ENCODE measurements at places on chromosomes 4 and X. TPM values are rescaled to one million over a fixed set of nuclear protein-coding genes. Genes with fewer than 3 reads are reported as not detected.

The SASH3 gene
- 1.9 TPM for polyA plus RNA-seq

The MAGEA2B gene
- polyA plus RNA-seq: not detected

The C1QTNF7 gene
- polyA plus RNA-seq: 22.4 TPM

The RS1 gene
- polyA plus RNA-seq: 0.13 TPM

The NDNF gene
- 64.1 TPM for polyA plus RNA-seq

The EPHA5 gene
- 0.38 TPM for polyA plus RNA-seq

The PAGE5 gene
- polyA plus RNA-seq: not detected

The SH3D19 gene
- polyA plus RNA-seq: 25.3 TPM

The SH3BGRL gene
- polyA plus RNA-seq: 161 TPM

The JCHAIN gene
- polyA plus RNA-seq: 0.87 TPM

The SUPT20HL2 gene
- polyA plus RNA-seq: not detected

The DCX gene
- polyA plus RNA-seq: 2.4 TPM

The SPARCL1 gene
- polyA plus RNA-seq: 8.5 TPM

- no peak for DNase-seq
Measured at GRCh38 chrX:1618689-1619088, 3.8 kb downstream of the ASMT start.

DNA sequence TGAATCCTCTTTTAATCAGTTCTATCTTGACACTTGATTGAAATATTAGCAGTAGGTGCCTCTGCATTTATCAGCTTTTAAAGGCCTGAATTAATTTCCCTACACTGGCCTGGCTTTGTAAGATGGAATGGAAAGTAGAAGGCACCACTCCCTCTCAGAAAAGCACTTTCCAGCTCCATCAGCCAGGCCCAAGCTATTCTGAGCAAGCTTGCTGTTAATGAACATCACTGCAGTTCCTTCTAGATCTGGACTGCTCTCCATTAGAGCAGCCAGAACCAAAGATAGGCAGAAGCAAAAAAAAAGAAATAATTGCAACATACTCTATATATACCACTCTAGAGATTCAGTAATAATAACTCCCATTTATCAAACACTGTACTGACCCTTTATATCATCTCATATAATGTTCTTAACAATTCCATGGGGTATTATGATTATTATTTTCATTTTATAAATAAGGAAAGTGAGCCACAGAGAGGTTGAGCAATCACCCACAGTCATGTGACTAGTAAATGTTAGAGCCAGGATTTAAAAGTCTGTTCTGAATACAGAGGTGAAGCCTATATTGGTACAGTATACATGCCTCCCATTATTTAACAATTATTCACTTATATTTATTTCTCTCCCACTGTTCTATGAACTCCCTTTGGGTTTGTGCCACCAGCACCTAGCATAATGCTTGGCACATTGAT, 39.4 kb upstream of the GPC3 start:
- DNase-seq: no peak

- DNase-seq: no peak
Measured at GRCh38 chrX:110315551-110315950, 2.3 kb downstream of the AMMECR1 start.

DNA sequence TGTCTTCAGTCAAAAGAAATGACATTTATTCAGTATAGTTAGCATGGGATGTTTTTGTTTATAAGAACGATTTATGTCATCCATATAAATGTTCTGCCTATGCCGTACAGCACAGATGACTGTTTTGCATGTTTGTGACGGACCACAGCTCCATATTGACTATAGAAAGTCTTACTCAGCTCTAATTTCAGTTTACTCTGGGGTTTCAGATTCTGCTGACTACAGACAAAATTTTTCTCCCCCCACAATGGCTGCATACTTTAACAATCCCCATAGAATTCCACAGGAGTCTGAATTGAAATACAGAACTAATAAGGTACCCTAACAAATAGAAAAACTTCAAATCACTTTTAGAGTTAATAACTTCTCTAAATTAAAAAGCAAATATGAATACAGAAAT, 191.0 kb downstream of the SCFD2 start:
- no peak for DNase-seq

GRCh38 chr4:102500352-102500695, 835 bp upstream of the NFKB1 start:
- DNase-seq: no peak

- DNase-seq: no peak
Measured at GRCh38 chr4:170990989-170991589, 822.1 kb upstream of the GALNTL6 start.

DNA sequence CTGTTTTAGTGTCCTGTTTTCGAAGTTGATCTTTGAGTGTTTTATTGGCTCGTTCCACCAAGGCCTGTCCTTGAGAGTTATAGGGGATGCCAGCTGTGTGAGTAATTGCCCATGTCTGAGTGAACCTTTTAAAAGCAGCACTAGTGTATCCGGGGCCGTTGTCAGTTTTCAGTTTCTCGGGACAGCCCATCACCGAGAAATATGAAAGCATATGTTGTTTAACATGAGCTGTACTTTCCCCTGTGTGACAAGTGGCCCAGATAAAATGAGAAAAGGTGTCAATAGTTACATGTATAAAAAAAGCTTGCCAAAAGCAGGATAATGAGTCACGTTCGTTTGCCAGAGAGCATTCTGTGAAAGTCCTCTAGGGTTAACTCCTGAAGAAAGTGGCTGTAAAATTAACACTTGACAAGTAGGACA, 48.6 kb upstream of the RASSF6 start:
- peak; percentile 60 for DNase-seq

DNA sequence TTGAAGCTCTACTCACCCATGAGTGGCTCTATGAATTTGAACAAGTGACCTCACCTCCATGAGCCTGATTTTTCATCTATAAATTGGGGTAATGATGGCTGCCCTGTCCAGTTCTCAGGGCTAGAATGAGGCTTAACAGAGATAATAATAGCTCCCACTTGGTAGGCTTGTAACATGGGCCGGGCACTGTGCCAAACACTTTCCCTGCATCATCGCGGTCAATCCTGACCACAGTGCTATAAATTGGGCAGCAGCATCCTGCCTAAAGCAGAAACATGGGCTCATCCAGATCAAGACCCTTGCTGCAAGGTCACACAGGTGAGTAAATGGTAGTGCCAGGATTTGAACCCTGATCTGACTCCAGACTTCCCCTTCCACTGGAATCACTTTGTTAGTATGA, 12.8 kb downstream of the APLN start:
- DNase-seq: no peak

DNA sequence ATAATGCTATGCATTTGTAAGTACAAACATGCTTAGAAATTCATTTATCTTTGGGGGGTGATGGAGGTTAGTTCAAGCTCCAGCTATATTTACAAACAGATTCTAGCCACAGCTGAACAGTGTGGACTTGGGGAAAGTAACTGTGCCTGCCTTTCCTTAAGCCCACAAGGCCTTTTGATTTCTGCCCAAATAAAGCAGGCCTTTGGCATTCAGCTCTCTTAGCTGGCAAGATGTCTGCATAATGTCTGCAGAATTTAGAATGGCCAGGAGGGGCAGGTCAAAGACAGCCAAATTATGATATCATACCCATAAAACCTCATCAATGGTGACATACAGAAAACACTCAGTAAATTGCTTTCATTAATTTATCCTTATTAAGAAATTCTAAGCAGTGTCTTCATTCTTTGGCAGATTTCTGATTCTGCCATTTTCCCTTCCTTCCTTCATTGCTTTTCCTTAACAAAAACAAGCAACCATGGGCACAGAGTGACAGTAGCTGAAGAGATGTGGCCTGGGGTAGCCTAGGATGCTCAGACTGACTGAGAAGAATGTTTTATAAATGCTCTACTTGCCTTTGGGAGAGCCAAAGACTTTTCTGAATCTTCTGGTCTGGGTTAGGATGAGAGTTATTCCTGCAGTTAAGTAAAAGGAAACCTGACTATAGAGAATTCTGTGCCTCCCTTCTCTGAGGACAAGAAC, 538.7 kb upstream of the NR3C2 start:
- DNase-seq: no peak

DNA sequence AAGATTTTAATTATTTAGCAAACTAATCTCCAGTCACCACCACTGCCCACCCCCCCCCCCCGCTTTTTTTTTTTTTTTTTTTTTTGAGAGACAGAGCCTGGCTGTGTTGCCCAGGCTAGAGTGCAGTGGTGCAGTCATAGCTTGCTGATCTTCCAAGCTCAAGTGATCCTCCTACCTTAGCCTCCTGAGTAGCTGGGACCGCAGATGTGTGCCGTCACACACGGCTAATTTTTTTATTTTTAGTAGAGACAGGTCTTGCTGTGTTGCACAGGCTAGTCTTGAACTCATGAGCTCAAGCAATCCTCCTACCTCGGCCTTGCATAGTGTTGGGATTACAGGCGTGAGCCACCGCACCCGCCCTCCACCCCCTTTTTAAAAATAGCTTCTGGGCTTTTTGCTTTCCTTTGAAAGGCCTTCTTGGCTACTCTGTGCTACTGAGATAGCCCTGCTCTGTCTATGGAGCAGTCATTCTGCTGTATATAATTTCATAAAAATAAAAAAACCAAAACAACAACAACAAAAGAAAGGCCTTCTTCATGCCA, 18.7 kb downstream of the TXLNG start:
- DNase-seq: no peak

- DNase-seq: no peak
Measured at GRCh38 chr4:74873545-74874301, 59.2 kb upstream of the PARM1 start.

DNA sequence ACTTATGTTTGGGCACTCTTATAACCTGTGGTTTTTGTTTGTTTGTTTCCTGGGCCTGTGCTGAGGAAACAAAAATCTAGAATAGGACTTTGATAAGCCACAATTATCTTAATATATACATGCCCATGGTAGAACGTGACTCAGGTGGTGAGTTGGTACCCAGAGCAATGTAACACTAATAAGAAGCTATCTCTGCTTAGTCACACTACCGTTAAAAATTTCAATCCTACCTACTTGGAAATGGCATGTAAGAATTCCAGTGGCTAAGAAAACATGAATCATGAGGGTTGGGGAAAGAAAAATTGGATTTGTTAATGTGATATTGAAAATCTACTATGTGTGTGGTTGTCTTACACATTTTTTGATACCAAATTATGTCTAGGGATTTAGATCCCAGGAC, 30.5 kb upstream of the ADGRG2 start:
- DNase-seq: no peak

DNA sequence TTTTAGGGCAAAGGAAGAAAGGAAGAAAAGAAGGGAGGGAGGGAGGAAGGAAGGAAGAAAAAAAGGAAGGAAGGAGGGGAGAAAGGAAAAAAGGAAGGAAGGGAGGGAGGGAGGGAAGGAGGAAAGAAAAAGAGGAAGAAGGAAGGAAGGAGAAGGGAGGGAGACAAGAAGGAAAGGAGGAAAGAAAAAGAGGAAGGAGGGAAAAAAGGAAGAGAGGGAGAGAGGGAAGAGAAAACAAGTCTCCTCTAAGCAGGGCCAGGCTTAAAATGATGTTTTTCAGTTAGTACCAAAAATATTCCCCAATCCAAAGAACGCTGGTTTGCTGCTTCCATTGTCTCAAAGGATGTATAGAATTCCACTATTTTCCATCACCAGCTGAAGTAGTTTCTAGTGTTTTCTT, 2.0 kb downstream of the TIGD4 start:
- no peak for DNase-seq

DNA sequence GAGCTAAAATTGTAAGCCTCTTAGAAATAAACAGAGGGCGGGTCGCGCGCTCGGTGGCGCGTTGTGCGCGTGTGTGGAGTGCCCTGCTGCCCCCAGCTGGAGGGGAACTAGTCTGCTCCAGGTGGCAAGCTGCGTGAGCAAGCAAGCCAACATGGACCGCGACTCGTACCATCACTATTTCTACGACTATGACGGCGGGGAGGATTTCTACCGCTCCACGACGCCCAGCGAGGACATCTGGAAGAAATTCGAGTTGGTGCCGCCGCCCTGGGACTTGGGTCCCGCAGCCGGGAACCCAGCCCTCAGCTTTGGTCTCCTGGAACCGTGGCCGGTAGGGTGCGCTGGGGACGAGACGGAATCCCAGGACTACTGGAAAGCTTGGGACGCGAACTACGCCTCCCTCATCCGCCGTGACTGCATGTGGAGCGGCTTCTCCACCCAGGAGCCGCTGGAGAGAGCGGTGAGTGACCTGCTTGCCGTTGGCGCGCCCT, 66.1 kb downstream of the DNAAF6 start:
- no peak for DNase-seq

GRCh38 chr4:116005806-116006088, 892.3 kb upstream of the NDST4 start:
- DNase-seq: no peak

GRCh38 chrX:72539822-72540221, 32.8 kb downstream of the HDAC8 start:
- DNase-seq: no peak

- DNase-seq: no peak
Measured at GRCh38 chrX:109294097-109294814, 187.6 kb downstream of the GUCY2F start.

DNA sequence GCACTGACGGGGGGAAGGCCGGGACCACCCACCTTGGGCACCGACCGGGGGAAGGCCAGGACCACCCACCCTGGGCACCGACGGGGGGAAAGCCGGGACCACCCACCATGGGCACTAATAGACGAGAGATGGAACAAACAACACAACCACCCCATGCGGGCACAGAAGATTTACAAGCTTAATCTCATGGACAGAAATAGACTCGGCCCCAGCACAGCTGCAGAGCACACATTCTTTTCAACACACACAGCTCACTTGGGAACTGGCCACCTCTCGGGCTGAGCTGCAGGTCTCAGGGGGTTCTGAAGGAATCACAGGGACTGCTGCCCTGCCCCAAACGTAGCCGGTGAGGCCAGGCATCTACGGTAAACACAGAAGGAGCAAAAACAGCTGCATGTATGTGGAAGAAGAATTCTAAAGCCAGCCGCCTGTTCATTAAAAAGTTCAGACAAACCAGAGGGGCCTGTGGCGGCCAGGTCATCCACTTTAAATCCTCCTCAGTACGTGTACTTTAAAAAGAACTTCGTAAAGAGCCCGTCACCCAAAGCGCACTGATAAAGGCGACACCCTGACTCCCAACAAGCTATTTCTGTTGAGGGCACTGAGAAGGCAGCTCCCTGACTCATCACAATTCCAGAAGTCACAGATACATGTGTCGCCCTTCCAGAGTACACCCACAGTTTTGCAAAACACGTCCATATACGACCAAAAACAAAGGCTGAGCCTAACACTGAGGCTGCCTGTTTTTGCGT, 17.7 kb downstream of the PPP2R3B start:
- DNase-seq: no peak

GRCh38 chr4:38333219-38333618, 330.8 kb upstream of the KLF3 start:
- DNase-seq: no peak

DNA sequence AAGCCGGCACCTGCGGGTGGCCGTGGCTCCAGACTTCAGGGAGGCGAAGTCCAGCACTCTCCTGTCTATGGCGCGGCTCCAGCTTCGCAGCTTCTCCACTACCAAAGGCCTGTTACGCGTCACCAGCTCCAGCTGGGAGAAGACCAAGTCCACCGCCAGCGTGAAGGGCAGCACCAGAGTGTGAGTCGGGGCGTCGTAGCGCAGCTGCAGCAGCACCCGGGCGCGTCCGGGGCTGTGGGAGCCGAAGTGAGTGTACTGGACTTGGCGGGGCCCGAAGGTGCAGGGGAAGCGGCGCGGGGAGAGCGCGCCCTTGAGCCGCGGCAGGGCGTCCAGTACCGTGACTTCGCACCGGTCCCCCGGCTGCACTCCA, 444 bp downstream of the FREM3 start:
- DNase-seq: peak; percentile 13

All from left renal cortex interstitium (tissue), 4 donors.